ENCODE measurements at places on chromosomes 1 and 21. TPM values are rescaled to one million over a fixed set of nuclear protein-coding genes. Genes with fewer than 3 reads are reported as not detected.

Gene CAMK2N1
- 7.2 TPM for total RNA-seq

DNA sequence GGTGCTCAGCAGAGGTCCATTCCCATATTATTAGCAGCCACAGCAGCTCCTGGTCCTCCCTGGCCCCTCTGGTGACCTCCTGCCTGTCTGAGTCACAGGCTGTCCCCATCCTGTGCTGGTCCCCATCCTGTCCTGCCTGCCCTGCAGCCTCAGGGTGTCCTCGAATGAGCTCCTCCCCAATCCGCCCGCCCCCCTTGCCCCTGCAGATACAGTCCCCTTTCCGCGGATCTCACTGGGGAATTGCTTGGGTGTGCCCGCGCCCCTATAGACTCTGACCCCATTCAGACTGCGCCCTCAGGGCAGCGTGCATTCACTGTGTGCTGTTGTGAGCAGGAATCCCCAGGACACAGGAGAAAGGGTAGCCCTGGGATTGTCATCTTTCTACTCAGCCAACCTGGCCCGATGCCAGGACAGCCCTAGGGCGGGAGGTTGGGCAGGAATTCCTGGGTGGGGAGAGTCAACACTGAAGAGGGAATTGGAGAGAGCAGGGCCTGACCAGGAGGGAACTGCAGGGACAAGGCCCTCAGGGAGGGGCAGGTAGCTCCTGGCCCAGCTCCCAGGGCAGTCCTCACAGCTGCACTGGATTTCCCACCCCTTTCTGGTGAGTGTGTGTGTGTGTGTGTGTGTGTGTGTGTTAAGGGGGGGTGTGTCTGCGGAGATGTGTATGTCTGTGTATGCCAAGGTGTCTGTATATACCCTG is 1.1 kb upstream of the GUCA2A start:
- DNase-seq, result peak; percentile 91

DNA sequence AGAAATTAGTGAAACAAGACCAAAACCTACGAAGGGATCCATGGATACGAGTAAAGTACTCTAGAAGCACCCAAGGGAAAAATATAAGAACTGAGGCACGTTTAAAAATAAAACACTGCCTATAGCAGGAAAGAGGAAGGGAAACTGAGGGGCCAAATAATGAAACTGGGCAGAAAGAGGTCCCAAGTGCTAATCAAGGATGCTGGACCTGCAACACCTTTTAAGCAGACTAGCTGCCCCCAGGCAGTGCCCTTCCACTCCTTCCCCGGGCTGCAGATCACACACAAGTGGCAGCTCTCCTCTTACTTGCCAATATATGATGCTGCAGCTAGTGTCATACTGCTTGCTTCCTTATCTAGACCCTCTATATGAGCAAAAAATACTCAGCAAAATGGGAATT is 7.6 kb upstream of the OTUD7B start:
- DNase-seq, result no peak

GRCh38 chr1:226002667-226003501 is 3.7 kb upstream of the SDE2 start:
- DNase-seq, result peak; percentile 73

GRCh38 chr1:160708801-160709200 is 2.8 kb downstream of the CD48 start:
- DNase-seq, result no peak
